Caki2 (cell line): ENCODE measurements at places on chromosomes 16 and 17. TPM values are rescaled to one million over a fixed set of nuclear protein-coding genes. Genes with fewer than 3 reads are reported as not detected.
A peak's percentile ranks its signal among the peaks of the same experiment; 100 is the strongest.

- DNase-seq, result no peak
Measured at GRCh38 chr17:74477411-74477810, 11.0 kb downstream of the CD300A start.

Gene IRX3
- total RNA-seq, result 27.7 and 48.4 TPM in 2 replicates

DNA sequence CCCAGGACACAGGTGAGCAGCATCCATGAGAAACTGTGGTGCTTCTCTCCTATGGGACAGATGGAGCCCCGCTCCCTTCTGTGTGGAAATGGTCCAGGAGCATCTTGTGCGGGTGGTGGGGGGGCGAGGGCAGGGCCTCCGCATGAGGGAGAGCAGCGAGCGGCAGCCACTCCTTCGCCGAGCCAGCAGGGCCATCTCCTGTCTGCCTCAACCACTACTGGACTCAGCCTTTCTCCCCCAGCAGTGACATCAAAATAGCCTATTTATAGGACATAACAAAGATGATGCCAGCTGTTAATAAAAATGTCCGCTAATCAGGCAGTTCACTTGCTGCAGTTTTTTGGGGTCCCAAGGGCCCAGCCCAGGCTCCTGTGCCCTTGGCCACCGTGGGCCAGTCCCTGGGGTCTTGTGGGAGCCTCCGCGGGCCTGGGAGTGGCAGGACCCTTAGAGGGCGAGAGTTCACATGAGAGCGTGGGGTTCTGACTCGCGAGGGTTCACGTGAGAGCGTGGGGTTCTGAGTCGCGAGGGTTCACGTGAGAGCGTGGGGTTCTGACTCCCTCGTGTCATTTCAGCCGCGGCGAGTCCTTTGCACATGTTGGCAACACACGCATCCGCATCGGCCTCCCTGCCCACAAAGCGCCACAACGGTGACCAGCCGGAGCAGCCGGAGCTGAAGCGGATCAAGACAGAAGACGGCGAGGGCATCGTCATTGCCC is 47.4 kb downstream of the WDR45B start:
- DNase-seq, result no peak

GRCh38 chr16:51031598-51031997 is 119.5 kb downstream of the SALL1 start:
- no peak for DNase-seq

GRCh38 chr16:49181791-49182518 is 99.7 kb downstream of the CBLN1 start:
- DNase-seq, result no peak

Gene IL17C
- not detected in 2 replicates for total RNA-seq

Gene KRT17
- total RNA-seq, result not detected in 2 replicates

Gene CHST5
- not detected in 2 replicates for total RNA-seq

GRCh38 chr17:51736356-51736755 is 422.2 kb downstream of the CA10 start:
- DNase-seq, result no peak

DNA sequence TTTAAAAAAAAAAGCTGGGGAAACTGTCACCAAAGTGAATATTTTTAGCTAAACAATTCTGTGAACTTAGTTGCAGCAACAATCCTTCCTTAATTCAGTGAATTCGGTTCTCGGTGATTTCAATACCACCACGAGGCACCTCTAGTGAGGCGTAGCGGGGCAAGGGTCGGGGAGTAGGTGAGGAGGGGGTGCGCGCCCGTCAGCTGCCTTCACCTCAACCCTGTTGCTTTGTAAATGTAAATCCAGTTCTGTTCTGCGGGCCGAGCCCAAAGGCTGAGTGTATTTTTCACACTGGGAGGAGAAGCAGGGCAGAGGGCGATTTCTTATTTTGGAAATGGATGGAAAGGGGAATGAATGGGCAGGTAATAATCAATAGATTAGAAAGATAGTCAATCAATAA is 17.4 kb downstream of the SALL1 start:
- no peak for DNase-seq

DNA sequence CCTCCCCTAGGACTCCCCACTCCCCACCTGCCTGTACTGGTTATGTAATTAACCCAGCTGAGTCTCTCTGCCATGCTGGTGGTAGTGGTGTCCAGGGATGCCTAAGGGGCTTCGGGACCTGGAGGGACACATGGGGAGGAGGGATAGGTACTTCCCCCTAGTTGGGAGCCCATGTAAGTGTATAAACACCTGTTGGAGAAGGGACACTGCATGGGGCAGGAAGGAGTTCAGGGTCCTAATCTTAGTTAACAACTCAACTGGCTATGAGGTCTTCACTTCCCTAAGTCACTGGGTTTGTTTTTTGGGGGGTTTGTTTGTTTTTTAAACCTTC is 1.3 kb downstream of the RASL10B start:
- no peak for DNase-seq

DNA sequence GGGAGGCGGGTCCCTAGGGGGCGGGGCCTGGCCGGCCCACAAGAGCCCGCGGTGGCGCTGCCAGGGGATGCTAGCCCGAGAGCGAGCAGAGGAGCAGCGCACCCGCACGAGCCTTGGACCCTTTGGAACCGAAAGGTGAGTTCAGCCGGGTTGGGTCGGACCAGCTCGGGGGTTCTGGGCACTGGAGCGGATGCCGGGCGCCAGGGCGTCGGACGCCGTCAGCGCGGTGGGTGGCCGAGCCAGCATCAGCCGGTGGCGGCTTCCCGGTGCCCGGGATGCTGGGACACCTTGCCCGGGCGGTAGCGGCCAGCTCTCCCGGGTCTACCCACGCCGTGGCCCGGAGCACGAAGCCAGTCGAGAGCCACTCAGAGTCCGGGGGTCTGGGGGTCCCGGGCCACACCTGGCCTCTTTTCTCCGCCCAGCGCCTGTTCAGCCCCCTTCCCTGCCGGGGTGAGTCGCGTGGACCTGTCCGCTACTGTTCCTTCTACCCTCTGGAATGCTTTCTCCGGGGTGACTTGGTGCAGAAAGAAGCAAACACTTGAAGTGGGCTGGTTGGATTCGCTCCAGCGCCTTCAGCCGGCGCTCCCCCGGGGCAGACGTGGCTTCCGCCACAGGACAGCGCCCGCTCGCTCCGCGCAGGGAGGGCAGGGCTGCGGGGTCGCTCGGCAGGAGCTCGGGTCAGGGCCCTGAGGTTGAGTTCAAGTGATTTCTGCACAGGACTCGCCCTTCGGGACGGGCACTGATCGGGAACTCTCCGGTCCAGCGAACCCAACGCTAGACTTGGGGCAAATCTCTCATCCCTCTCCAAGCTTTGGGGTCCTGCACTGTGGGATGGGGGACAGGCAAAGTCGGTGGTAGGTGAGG is at the start of gene SCNN1G:
Gene SCNN1G, plus strand, starts transcription at position 67 of the 864 bp plus-strand sequence. CDS start 3,527 bp downstream, outside the sequence.
- DNase-seq, result peak; percentile 23

Gene VAT1L
- total RNA-seq, result not detected in 2 replicates

Gene SOX15
- total RNA-seq, result not detected in 2 replicates

DNA sequence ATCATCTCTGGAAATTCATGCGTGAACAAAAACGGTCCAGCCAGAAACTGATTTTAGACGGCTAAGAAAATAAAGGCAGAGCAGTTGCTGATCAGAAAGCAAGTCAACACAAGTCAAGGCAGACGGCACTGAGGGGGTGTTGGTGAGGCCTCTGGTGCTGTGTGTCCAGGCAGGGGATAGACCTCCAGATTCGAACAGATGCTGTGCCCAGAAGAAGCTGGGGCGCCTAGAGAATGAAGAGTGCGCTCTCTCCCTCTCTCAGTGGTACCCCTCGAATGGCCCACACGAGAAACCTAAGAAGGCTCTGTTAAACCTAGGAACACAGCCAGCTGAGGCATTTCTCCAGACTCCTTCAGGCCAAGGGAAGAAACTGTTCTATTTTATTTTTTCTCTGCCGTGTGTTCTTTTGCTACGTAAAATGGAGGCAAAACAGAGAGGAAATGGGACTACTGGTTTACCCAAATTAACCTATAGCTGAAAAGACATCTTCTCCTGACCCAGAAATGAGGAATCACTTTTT is 178.3 kb downstream of the PMP22 start:
- no peak for DNase-seq

DNA sequence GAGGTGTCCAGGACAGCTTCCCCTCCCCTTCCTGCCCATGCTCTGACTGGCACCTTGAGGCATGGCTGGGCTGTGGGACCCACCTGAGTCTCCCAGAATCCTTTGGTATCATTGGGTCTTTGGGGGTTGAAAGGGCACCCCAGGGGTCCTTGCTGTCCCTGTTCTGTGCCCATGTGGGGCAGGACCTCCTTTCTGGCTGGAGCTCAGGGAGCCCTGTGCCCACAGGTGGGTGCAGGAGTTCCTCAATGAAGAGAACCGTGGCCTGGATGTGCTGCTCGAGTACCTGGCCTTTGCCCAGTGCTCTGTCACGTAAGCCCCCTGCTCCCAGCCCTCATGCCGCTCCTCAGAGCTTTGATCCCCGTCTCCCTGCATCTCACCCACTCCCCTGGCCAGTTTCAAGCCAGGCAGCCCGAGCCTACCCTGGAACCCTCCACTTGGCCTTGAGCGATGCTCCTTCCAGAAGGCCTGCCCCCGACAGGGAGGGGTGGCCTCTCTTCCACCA is 11.8 kb downstream of the FMNL1 start:
- DNase-seq, result no peak

Gene ARL5C
- not detected in 2 replicates for total RNA-seq

Gene TBC1D26
- total RNA-seq, result not detected in 2 replicates

DNA sequence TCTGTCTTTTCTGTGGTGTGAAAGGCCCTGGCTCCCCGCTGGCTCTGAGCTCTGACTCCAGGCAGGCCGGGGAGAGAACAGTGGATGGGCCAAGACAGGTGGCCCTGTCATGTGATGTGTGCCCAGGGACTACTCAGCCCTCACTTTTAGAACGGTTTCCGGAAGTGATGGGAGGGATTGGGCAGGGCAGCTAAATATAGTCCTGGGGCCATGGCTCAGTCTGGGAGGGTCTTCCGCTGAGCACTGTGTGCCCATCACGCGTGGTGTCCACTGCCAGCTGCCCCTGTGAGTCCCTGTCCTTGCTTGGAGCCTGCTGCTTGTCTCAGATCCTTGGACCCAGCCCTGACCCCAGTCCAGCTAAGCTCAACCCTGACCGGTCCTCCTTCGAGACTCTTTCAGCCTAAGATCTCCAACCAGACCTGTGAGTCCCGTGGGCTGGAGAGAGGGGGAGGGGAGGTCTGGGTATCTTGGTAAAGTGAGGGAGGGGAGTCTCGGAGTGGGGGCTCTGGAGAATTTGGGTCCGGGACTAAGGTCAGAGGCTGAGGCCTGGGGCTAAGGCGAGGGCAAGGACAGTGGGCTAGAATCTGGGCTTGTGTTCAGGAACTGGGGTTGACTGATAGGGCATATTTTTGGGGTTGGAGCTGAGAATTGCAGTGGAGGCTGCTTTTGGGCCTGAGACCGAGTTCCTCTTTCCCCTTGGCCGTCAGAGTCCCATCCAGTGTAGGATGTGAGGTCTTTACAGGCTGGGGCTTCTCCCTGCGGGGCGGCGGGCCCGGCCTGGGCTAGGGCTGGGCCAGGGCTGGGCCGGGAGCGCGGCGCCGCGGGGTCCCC is at the start of gene TRIM72:
Gene TRIM72, plus strand, starts transcription at position 243 of the 831 bp plus-strand sequence. CDS start 620 bp downstream, outside the sequence.
- DNase-seq, result no peak

Gene ATXN7L3
- total RNA-seq, result 19.9 and 28.8 TPM in 2 replicates

DNA sequence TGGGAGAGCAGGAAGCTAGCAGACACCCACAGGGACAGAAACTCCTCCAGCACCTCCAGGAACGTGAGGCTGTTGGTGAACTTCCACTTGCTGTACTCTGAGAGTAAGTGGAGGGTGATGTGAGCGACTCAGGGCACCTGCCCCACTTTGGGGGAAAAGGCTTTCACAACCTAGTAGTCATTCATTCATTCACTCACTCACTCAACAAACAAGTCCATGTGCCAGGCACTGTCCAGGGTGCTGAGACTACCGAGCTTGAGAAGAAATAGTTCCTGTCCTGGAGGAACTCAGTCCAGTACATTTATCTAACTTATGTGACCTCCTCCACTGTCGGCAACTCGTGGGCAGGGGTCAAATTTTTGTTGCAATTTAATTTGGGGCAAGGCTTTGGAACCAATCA is 26.6 kb downstream of the LGALS9 start:
- peak; percentile 33 for DNase-seq

Gene ASGR1
- not detected in 2 replicates for total RNA-seq

- DNase-seq, result peak; percentile 23
Measured at GRCh38 chr17:77863814-77864161, 94.7 kb upstream of the TNRC6C start.

DNA sequence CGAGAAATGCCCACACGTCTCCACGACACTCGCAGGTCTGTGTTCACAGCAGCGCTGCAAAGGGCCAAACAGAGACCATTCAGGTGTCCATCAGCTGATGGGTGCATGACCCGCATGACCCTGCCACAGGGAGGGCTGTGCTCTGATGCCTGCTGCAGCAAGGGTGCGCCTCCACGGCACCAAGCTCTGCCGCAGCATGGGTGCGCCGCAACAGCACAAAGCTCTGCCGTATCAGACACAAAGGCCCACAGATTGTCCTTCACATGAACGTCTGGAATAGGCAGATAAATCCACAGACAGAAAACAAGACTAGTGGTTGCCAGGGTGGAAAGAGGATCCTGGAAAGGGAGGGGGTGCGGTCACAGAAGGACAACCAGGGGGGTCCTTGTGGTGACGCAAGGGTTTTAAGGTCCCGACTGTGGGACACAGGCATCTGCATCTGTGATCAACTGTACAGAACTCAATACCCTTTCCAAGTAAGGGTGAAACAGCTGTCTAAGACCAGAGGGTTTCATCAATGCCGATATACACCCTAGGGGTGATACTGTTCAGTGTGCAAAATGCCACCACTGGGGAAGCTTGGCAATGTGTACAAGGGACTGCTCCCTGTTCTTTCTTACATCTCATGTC is 121.0 kb downstream of the ANKRD11 start:
- DNase-seq, result no peak

Gene PIK3R5
- 3.1 TPM in 1 of 2 replicates, not detected in the other for total RNA-seq

Gene IL21R
- 0.55 and 1.4 TPM in 2 replicates for total RNA-seq

Gene TTLL6
- 0.34 TPM in 1 of 2 replicates, not detected in the other for total RNA-seq

DNA sequence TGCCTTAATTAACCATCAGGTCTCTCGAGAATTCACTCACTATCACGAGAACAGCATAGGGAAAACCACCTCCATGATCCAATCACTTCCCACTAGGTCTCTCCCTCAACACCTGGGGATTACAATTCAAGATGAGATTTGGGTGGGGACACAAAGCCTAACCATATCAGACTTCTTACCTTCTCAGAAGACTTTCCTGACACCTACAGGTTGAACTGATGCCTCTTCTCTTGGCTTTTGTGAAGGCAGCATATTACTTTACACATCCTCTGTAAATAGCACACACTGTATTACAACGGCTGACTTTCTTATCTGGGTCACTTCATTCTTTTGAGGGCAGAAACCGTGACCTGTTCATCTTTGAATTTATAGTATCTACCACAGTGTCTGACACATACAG is 23.6 kb downstream of the BMERB1 start:
- DNase-seq, result no peak

Gene NOG
- total RNA-seq, result 1.5 TPM in 1 of 2 replicates, not detected in the other

Gene SLC16A11
- not detected in 2 replicates for total RNA-seq

- DNase-seq, result no peak
Measured at GRCh38 chr17:78725448-78726021, 56.5 kb downstream of the CYTH1 start.

GRCh38 chr17:5418858-5419355 is 555 bp downstream of the NUP88 start:
- DNase-seq, result peak; percentile 79

Gene ABCA5
- total RNA-seq, result 2.5 and 3.9 TPM in 2 replicates

- DNase-seq, result no peak
Measured at GRCh38 chr17:14813649-14814370, 451.3 kb downstream of the PMP22 start.

Gene POLR2C
- total RNA-seq, result 134 and 225 TPM in 2 replicates
